ENCODE measurements at places on chromosomes 5 and 9.

DNA sequence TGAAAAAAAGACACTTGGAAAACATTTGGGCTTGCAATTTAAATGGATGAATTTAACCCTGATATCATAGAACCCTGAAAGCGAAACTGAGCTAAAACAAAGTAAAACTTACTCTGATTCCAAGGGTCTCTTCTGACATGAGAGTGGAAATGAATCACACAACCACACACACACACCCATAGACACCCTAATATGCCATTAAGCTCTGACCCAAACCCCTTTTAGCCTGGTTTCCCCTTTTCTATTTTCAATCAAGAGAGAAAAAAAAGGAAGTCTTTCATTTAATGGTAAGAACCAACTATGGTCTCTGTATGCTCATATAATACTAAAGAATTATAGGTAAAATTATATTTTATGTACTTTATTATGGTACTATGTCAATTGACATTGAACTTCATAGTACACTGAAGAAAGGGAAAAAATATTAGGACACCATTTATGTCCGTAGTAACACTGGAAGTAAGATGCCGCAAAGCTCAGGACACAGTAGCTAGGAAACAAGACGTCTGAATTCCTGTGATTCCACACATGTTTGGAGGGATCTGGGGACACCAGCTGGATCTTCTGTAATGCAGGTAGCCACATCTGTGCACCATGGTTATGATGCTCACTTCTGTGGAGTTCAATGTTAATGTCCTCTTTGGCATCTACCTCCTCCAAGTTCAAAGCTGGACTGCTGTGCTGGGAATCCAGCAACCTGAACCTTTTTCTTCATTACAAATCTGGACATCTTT, 95.8 kb downstream of the PCSK1 start:
- DNase-seq, result no peak

GRCh38 chr5:169880012-169880663, 100.2 kb downstream of the INSYN2B start:
- no peak for DNase-seq

- no peak for DNase-seq
Measured at GRCh38 chr5:107958861-107959260, 288.1 kb upstream of the EFNA5 start.

DNA sequence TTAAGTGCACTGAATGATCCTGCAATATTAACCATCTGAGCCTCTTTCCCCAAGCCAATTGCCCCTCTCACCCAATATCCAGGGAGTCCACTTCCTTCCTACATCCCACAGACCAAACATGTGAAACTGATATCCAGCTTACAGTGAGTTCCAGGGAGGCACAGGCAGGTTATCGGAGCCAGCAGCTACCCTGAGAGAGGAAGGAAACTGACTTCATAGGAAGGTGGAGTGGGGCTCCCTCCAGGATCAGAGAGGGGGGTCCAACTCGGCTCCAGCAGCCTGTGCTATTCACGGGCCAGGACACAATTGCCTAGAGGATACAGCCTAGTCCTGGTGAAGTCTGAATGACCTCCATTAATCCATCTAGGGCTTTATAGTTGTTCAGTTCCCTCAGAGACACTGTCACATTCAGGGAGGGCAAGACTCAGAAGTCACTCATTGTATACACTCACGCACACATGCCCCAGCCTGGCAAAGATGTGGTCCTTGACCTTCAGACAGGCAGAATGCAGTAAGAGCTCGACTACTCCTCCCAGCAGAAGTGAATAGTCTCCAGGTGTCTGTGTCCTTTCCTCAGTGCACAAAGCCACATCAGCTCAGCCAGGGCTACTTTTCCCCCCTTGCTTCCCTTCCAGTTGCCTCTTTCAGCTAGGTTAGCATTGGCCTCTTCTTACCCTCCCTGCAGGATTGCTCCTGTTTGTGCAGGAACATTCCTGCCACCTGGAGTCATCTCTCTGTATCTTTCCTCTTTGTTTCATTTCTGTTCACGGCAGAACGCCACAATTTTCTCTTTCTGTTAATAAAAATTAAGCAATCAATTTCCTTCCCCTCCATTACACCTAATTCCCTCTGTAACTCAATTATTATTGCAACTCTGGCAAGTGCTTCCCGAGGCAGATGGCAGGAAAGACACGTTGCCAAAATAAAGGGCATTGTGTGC, 501.7 kb downstream of the ARHGEF28 start:
- DNase-seq, result no peak

DNA sequence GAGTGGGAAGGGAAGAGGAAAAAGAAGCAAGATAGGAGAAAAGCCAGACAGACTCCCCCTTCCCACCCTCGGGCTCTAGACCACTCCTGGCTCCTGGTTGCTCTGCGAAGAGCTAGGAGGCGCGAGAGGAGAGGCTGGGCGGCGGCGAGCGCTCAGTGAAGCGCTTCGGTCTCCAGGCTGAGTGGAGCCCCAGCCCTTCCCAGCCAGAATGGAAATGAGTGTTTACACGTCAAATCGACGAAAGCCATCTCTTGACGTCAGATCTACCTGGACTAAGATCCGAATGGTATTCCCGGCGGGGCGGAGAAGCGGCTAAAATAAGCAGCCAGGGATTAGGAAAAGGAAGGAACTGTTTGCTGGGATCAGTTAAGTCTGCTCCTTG, at the start of gene PCSK1:
Gene PCSK1, minus strand, starts transcription at position 183 of the 382 bp plus-strand sequence. CDS start 206 bp downstream, outside the sequence.
- no peak for DNase-seq

DNA sequence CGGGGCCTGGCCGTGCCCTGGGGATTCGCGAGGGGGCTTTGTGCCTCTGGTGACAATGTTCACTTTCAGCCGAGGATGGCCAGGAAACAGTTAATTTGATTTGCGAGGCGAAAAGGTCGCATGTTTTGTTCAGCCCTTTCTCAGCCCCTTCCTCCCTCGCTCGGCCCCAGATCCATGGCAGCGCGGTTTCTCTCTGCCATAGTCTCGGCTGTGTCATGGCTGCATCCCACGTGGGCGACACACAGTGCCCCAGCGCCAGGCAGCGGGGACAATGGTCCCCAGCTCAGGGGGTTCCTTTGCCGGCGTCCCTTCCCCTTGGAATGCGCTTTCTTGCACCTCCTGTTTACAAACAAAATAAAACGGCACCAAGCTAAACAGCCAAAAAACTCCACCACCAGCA, 370.3 kb upstream of the IRX2 start:
- no peak for DNase-seq

Data from stimulated activated CD8-positive, alpha-beta memory T cell treated with anti-CD3 and anti-CD28 coated beads, Interleukin-12 subunit alpha, Interleukin-12 subunit beta, amount 100 ng/mL, for 1 hour (primary cell).